Cardiac muscle cell (in vitro differentiated cells and primary cell): ENCODE measurements at places on chromosomes 6 and 20. TPM values are rescaled to one million over a fixed set of nuclear protein-coding genes. Genes with fewer than 3 reads are reported as not detected.

DNA sequence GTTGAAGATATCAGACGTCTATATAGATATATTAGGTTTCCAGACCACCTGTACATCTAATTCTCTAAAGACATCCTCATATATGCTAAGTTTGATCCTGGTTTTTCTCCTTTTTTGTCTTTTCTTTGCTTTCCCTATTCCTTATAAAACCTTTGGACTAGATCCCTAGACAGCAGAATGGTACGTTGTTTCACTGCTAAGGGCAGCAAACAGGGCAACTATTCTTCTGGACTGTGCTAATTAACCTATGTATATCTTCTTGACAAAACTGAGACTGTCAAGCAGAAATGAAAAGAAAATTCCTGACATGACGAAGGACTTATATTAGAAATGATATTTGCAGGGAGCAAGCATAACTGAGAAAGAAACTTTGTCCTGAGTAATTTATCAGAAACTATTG, 19.1 kb downstream of the ME1 start:
- DNase-seq = no peak

- DNase-seq = no peak
Observed at GRCh38 chr6:85389151-85389797, 60.6 kb upstream of the NT5E start.

Gene ZC2HC1B
- not detected in 2 replicates for polyA plus RNA-seq

DNA sequence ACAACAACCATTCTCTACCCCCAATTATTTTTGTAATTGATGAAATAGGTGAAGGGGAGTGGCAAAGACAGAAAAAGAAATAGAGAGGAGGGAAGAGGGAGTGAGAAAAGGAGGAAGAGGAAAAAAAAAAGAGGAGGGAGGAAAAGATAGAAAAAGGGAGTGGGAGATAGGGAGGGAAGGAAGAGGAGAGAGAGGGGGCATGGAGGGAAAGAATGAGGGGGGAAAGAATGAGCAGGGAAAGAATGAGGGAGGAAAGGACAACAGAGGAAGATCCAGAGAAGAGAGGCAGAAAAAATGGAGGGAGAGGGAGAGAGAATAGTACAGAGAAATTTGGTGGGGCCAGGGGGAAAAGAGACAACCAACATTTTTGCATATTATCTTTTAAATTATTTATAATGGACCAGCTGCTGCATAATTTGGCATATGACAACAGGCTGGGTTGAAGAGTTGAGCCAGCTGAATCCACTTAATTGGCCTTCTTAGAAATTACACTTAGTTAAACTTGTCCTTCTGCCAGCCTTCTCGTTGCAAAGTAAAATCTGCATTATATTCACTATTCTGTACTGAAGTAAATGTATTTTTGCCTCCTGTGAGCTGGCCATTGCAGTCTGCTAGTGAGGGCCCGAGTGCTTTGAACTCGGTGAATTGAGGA, 101.0 kb downstream of the ARHGAP18 start:
- no peak for DNase-seq

DNA sequence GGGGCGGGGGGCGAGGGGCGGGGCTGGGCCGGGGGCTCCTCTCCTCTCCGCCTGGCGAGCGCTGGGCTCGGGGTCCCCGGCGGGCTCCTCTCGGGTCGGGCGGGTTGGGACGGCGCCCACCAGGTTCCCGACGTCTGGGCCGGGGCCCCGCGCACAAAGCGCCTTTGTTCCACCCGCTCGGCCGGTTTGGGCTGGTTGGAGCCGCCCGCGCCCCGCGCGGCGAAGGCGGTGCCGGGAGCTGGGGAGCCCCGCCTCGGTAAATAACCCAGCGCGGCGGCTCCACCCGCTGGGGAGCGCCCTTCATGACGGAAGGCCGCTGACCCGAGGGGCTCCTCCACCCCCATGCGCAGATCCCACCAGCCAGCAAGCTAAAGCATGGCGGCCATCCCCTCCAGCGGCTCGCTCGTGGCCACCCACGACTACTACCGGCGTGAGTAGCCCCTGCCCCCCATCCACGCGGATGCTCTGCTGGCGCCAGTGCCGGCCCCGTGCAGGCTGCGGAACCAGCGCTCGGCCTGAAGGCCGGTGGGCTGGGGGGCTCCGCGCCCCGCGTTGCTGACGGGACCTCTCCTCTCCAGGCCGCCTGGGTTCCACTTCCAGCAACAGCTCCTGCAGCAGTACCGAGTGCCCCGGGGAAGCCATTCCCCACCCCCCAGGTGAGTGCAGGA, 503 bp downstream of the PPDPF start:
- DNase-seq = peak; percentile 77

DNA sequence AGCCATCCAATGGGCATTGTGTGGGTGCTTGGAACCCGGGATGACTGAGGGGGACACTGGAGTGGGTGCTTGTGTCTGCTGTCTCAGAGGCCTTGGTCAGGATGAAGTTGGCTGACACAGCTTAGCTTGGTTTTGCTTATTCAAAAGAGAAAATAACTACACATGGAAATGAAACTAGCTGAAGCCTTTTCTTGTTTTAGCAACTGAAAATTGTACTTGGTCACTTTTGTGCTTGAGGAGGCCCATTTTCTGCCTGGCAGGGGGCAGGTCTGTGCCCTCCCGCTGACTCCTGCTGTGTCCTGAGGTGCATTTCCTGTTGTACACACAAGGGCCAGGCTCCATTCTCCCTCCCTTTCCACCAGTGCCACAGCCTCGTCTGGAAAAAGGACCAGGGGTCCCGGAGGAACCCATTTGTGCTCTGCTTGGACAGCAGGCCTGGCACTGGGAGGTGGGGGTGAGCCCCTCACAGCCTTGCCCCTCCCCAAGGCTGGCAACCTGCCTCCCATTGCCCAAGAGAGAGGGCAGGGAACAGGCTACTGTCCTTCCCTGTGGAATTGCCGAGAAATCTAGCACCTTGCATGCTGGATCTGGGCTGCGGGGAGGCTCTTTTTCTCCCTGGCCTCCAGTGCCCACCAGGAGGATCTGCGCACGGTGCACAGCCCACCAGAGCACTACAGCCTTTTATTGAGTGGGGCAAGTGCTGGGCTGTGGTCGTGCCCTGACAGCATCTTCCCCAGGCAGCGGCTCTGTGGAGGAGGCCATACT, 49.4 kb downstream of the PYGB start:
- no peak for DNase-seq

- DNase-seq = peak; percentile 87
Observed at GRCh38 chr6:151075527-151075926, 164.2 kb upstream of the AKAP12 start.

Gene SOX4
- 29.9 and 42.2 TPM in 2 replicates for polyA plus RNA-seq

GRCh38 chr6:5644523-5645185, 362.1 kb downstream of the NRN1 start:
- DNase-seq = no peak

GRCh38 chr6:41546475-41546865, 289 bp downstream of the FOXP4 start:
- DNase-seq = no peak

Gene GPR6
- not detected in 2 replicates for polyA plus RNA-seq

DNA sequence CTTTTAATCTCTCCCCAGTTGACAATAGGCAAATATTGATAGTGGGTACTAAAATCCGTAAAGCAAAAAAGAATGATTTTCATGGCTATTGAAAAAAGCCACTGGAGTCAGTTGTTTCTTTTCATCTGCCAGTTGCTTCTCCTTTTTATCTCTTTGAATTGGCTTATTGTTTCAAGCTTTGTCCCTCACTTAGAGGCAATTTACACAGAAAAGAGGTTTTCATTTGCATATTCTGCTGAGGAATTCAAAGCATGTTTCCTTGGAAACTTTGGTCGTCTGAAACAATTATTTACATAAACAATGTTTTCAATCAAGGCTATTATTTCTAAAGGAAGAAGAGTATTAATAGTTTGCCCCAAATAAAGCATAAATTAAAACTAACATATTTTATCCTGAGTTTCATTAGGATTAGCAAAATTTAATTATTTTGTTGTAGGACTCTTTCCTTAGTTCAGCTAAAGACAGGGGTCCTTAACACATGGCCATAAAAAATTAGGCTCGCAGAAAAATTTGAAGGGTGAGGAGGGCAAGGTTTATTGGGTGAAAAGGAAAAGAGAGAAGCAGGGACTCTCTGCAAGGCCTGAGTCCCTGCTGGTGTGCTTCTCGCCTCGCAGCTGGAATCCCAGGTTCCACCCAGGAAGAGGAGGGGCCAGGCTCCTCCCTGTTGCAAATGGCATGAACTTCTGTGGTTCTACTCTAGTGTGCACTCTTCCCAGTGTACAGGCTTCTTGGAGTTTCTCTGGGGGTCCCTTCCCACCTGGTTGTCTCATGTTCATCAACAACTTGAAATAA, 138.8 kb upstream of the LAMA2 start:
- DNase-seq = no peak

GRCh38 chr6:27553123-27553904, 80.4 kb upstream of the ZNF184 start:
- no peak for DNase-seq

Gene NRN1
- 0.26 and 0.69 TPM in 2 replicates for polyA plus RNA-seq

Gene XKR7
- 0.02 TPM in 1 of 2 replicates, not detected in the other for polyA plus RNA-seq

- DNase-seq = no peak
Observed at GRCh38 chr6:90905351-90905750, 318.5 kb upstream of the MAP3K7 start.

- no peak for DNase-seq
Observed at GRCh38 chr6:167426084-167426483, 101.2 kb downstream of the TTLL2 start.

Gene RAET1L
- polyA plus RNA-seq = not detected in 2 replicates

Gene PHF10
- 31.5 and 43.3 TPM in 2 replicates for polyA plus RNA-seq

Gene CLIC5
- 10.5 and 13.5 TPM in 2 replicates for polyA plus RNA-seq

- DNase-seq = no peak
Observed at GRCh38 chr6:115717062-115717461, 343.6 kb downstream of the FRK start.

- DNase-seq = no peak
Observed at GRCh38 chr6:151627689-151628444, 134.1 kb downstream of the CCDC170 start.

GRCh38 chr6:155690820-155691219, 235.2 kb upstream of the NOX3 start:
- no peak for DNase-seq

DNA sequence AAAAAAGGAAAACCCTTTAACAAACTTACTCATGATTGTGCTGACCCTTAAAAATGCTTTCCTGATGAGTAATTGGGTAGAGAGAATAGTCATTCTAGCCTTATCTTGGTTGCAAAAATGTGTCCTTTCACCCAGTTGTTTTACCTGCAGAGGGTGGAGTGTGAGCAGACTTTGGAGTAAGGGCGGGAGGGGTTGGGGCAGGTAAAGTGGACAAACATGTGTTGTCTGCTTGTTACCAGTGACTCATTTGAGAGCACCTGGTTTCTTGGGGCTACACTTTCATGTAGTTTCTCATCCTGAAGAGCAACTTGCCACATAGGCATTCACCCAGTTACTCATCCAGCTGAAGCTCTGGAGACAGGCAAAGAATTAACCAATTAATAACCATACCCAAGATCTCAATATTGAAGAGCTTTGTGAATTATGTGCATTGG, 121.1 kb downstream of the TNFRSF21 start:
- DNase-seq = no peak

Gene C6orf132
- polyA plus RNA-seq = 0.49 and 0.56 TPM in 2 replicates

Gene SLCO4A1
- 0.67 and 1.0 TPM in 2 replicates for polyA plus RNA-seq

Gene MOXD1
- polyA plus RNA-seq = 20.8 and 47.4 TPM in 2 replicates

Gene FANCE
- polyA plus RNA-seq = 19.4 and 21.3 TPM in 2 replicates

Gene SPINT3
- not detected in 2 replicates for polyA plus RNA-seq

- no peak for DNase-seq
Observed at GRCh38 chr20:50378170-50379000, 131.8 kb upstream of the PTPN1 start.

DNA sequence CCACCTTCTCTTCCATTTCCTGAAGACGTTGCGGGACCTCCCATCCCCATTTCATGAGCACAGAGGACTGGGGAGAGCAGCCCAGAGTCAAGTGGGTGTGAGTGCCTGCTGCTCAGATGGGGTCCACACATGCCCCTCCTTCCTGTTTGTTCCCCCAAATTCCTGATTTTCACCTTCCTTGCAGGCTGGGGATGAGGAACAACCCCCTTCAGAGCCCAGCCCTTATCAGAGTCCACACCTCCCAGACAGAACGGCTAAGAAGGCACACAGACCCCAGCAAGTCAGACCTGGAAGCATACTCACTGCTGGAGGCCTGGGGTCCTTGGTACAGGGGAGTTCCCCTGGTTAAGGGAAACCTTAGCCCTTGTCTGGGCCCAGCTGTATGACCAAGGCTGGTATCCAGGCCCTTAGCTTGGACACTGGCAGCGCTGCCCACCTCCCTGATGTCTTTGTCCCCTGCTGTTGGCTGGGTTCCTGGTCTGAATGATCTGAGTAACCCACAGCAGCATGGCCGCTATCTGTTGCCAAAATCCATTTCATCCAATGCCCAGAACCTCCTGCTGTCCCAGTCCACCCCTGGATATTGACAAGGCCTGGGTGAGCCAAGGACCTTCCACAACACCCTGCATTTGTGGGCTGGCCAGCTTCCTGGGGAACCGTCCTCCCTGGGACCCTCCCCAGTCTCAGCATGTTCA, 230.9 kb downstream of the SYNDIG1 start:
- DNase-seq = no peak

Gene ADTRP
- not detected in 2 replicates for polyA plus RNA-seq

GRCh38 chr6:56525974-56526789, 116.5 kb downstream of the DST start:
- no peak for DNase-seq

GRCh38 chr6:32317541-32317940, 54.2 kb downstream of the TSBP1 start:
- no peak for DNase-seq

DNA sequence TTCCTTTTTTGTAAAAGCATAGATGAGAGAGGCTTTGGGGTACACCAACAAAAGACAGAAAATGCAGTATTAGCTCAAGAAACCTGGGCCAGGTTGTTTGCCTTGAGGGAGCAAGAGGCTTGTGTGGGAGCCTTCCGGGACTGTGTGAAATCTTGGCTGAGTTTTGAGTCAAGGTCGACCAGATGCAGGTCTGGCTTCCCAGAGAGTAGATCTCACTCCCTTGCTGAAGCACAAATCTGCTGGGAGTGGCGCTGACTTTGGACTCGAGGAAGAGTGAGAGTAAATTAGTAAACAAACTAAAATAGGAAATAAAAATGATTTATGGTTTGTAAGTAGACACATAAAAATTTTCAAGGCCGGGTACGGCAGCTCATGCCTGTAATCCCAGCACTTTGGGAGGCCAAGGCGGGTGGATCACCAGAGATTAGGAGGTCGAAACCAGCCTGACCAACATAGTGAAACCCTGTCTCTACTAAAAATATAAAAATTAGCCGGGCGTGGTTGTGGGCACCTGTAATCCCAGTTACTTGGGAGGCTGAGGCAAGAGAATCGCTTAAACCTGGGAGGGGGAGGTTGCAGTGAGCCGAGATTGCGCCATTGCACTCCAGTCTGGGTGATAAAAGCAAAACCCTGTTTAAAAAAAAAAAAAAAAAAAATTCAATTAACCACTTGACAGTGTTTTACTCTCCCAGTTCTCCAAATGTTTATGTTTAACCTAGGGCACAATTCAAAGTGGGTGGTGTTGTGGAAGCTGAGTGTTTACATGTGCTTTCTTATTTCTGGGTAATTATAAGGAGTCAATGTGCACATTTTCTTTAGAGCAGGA, 27.7 kb upstream of the EDN1 start:
- DNase-seq = no peak

GRCh38 chr6:121201105-121201504, 133.2 kb downstream of the TBC1D32 start:
- no peak for DNase-seq
